ENCODE measurements at places on chromosomes 2 and 18.

DNA sequence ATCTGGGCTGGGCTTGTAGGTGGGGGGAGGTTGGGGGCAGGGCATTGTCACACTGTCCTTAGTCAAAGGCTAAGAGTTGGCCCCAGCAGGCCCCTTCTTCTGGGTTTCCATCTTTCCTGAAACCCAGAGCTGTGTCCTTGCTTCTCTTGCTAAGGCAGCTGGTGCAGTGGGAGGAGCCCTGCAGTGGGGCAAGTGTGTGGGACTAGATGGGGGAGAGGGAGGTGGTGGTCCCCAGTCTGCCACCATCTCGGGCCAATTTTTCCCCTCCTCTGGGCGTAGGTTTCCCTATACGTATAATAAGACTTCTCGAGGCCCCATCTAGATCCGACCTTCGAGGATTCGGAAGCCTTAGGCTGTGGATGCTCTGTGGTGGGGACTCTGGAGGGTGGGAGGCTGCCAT lies 3.5 kb downstream of the KCNF1 start:
- no peak for DNase-seq

DNA sequence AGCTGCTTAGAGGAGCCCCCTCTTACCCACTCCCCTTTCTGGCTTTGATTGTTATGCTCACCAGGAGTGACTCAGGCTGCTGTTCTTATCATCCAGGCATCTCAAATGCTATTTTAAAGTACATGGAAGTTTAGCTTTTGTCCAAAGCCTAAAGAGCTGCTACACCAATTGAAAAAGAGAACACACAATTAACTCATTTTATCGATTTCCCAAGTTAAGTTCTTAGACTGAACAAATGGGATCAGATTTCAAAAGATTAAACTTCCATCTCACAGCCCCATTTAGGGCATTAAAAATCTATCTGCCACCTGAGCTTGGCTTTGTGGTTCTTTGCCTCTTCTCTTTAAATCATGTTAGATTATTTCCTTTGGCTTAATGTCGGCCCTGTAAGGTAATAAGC lies 81.2 kb downstream of the MYO5B start:
- DNase-seq: no peak

- no peak for DNase-seq
These were observed 101.3 kb downstream of the CELF4 start for GRCh38 chr18:37464257-37464656.

DNA sequence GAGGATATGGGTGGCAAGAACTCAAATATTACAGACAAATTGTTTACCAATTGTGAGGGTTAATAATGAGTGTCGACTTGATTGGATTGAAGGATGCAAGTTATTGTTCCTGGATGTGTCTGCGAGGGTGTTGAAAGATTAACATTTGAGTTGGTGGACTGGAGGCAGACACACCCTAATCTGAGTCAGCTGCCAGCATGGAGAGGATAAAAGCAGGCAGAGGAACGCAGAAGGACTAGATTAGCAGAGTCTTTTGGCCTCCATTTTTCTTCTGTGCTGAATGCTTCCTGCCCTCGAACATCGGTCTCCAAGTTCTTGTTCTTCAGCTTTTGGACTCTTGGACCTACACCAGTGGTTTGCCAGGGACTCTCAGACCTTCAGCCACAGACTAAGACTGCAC lies 1503.7 kb downstream of the LRP1B start:
- no peak for DNase-seq

GRCh38 chr2:202023198-202023903 lies 10.3 kb upstream of the FZD7 start:
- no peak for DNase-seq

DNA sequence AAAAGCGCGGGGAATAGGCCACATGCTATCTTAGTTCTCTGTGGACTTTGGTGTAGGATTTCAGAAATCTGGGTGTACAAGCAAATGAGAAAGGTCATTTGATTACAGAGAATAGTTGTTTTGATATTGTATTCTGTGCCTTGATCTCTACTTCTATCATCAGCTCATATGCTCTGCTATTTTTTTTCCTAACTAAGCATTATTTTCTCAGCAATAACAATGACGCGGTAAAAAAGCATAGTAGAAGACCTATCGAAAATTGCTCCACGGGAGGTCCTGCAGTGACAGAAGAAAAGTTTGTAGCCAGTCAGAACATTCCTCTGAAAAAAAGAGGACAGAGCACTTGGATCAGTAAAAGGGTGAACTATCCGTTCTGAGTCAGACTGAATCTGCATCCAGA lies 2.8 kb upstream of the SETBP1 start:
- DNase-seq: no peak

DNA sequence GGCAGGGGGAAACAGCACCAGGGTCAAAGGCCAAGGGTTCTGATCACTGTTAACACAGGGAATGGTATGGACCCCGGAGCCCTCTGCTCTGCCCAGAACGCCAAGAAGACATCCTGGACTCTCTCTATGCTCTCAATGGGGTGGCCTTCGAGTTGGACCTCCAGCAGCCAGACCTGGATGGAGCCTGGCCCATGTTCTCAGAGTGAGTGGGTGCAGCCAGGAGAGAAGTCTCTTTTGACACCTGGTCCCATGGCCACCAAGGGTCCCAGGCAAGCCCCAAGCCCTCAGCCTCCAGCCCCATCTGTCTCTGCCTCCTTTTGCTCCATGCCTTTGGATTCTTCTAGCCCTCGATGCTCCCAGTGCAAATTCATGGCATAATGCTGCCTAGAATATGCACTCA lies 4.1 kb downstream of the RUFY4 start:
- no peak for DNase-seq
